ENCODE measurements at places on chromosomes 13 and 19.

DNA sequence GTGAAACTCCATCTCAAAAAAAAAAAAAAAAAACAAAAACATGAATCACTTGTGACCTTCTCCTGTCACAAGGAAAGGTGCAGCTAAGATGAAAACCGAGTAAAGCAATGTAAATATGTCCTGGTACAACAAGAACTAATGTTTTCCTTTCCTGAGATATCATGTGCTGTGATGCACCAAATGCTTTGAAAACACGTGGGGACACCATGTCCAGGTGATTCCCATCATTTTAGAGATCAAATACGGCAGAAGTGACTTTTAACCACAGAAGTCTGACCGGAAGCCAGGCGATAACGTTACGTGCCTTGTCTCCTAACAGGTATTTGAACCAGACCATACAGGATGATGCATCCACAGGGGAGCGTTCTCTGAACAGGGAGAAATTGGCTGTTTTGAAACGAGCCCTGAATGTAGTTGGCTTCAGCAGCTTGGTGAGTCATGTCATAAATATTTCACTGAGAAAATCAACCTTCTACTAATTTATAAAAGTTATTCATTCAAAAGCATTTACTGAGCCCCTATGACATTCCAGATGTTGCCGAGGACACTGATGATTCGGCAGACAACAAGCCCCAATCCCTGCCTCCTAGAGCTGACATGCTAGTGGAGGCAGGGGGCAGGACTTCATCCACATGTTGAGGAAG is 328.1 kb downstream of the MYO16 start:
- DNase-seq, result no peak

- DNase-seq, result no peak
These were observed 55.8 kb upstream of the KCTD15 start for GRCh38 chr19:33740811-33741396.

- no peak for DNase-seq
These were observed 591.5 kb upstream of the PCDH9 start for GRCh38 chr13:67821606-67822005.

DNA sequence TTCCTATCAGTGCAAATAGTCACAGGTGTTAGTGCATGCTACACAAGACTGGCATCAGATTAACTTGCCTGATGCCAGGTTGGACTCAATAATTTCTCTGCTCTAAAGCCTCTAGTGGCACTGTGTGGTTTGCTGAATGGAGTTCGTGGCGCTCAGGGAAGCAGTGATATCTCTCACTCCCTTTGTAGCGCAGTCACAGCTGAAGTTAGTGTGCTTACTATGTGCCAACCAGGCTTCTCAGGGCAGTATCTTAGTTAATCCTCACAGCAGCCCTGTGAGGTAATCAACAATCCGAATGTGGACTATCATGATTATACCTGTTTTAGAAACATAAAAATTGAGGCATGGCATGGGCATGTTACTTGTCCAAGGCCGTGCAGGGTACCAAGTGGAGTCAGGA is 190.3 kb downstream of the LMO7 start:
- no peak for DNase-seq

DNA sequence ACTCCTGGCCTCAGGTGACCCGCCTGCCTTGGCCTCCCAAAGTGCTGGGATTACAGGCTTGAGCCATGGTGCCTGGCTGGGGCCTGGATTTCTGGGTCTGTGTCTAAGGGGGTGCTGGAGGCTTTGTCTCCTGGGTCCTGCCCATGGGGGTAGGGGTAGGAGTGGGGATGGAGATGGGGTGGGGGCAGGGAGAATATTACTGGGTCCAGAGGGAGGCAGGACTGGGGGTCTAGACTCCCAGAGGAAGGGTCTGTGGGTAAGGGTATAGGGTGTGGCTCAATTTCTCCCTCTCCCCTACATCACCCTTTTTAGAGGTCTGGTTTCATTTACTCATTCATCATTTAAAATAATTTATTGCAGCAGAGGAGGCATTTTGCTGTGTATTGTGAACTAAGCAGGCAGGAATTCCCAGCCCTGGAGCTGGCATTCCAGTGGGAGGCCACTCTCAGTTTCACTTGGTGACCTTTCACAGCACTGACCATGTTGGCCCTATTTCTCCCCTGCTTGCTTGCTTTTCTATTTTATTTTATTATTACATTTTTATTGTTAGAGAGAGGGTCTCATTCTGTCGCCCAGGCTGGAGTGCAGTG is 810 bp upstream of the NFKBID start:
- no peak for DNase-seq

Measured in stimulated activated naive CD4-positive, alpha-beta T cell (primary cell).